ENCODE measurements at places on chromosomes 11 and 22. TPM values are rescaled to one million over a fixed set of nuclear protein-coding genes. Genes with fewer than 3 reads are reported as not detected.

GRCh38 chr11:67051945-67052488 lies 4.6 kb upstream of the RHOD start:
- DNase-seq: no peak
- H3K4me3 ChIP-seq: no peak overlapping the region
- H3K36me3 ChIP-seq: no peaks in the 10 kb centered on the region
- no peak overlapping the region for H3K27ac ChIP-seq

- no peaks in the 10 kb centered on the region for H3K4me1 ChIP-seq
- H3K4me3 ChIP-seq: no peak overlapping the region
- DNase-seq: no peak
- peaks cover 34% of the 10 kb centered on the region for H3K27me3 ChIP-seq
- no peaks in the 10 kb centered on the region for H3K36me3 ChIP-seq
Observed at GRCh38 chr11:115123641-115124040, 380.6 kb downstream of the CADM1 start.

DNA sequence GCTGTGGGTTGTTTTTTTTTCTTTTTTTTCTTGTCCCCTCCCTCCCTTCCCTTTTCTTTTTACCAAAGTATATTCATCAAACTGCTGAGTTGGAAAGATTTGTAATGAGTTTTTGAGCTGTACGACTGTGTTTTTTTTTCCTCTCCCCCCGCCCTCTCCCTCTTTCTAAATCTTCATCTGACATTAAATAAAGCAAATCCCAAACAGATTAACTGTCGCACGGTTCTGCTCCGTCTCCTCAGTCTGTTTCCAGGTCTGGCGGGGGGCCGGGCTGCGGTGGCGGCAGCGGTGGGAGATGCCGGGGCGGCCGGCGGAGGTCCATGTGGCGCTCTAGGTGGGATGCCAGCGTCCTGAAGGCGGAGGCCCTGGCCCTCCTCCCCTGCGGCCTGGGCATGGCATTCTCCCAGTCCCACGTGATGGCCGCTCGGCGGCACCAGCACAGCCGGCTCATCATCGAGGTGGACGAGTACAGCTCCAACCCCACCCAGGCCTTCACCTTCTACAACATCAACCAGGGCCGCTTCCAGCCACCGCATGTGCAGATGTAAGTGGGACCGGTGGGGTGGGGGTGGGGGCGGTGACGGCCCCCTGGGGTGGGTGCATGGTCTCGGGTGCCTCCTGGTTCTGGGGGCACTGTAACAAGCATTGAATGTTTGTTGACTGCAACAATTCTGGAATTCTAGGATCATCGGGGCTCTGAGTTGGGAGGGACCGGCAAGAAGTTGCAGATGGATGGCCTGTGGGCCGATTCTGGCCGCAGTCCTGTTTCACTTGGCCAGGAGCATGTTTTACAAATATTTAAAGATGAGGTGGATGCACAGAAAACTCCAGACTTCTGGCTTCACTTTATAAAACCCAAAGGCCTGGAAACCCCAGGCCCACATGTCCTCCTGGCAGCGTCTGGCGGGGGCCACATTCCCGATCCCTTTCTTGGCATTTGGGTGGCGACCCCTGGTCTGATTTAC lies 13.1 kb downstream of the MPPED1 start:
- no peak for DNase-seq
- H3K36me3 ChIP-seq: no peaks in the 10 kb centered on the region
- H3K4me1 ChIP-seq: no peaks in the 10 kb centered on the region
- H3K27me3 ChIP-seq: peaks cover 99% of the 10 kb centered on the region
- no peak overlapping the region for H3K27ac ChIP-seq

Gene PANX2
- total RNA-seq: 51.7 TPM

DNA sequence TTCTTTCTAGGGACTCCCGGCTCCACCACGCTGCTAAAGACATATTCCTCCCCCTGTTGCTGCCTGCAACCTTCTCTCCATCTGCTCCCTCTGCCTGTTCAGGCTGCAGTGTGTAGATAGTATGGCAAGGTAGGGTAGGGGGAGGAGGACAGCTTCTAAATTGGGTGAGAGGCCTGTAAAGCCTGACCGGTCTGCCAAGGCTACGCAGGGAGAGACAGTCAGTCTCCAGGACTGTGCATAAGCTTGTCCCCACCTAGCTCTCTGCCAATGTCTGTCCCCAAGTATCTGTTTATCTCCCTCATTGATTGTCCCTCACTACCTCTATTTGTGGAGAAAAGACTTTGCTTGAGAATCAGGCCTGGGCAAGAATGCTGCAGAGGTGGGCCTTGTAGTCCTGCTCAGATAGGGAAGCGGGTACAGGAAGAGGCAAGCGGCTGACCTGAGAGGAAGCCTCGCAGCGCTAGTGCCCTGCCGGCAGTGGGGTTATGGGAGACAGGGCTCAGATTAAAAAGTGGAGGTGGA lies 871 bp upstream of the SEZ6L start:
- no peaks in the 10 kb centered on the region for H3K36me3 ChIP-seq
- no peaks in the 10 kb centered on the region for H3K4me1 ChIP-seq
- no peak overlapping the region for H3K27ac ChIP-seq
- peaks cover 28% of the 10 kb centered on the region for H3K27me3 ChIP-seq

Gene INPP5J
- total RNA-seq: 1.7 TPM

GRCh38 chr22:32494971-32495370 lies 20.4 kb downstream of the FBXO7 start:
- peaks cover 58% of the 10 kb centered on the region for H3K36me3 ChIP-seq
- no peaks in the 10 kb centered on the region for H3K4me1 ChIP-seq
- DNase-seq: no peak
- no peak overlapping the region for H3K4me3 ChIP-seq

GRCh38 chr11:117538263-117539135 lies 210.8 kb downstream of the CEP164 start:
- H3K27ac ChIP-seq: no peak overlapping the region
- no peak for DNase-seq
- H3K4me1 ChIP-seq: no peaks in the 10 kb centered on the region

GRCh38 chr11:60360621-60361020 lies 17.7 kb upstream of the MS4A7 start:
- no peak overlapping the region for H3K27ac ChIP-seq
- H3K4me3 ChIP-seq: no peak overlapping the region
- no peaks in the 10 kb centered on the region for H3K4me1 ChIP-seq
- no peak for DNase-seq
- no peaks in the 10 kb centered on the region for H3K36me3 ChIP-seq

Gene NRIP3
- total RNA-seq: 1.1 TPM

- peaks cover 16% of the 10 kb centered on the region for H3K4me1 ChIP-seq
- no peak overlapping the region for H3K27ac ChIP-seq
- H3K4me3 ChIP-seq: no peak overlapping the region
- no peak for DNase-seq
- H3K27me3 ChIP-seq: no peaks in the 10 kb centered on the region
Observed at GRCh38 chr11:95138448-95138847, 48.8 kb downstream of the ENDOD1 start.

- peaks cover 21% of the 10 kb centered on the region for H3K36me3 ChIP-seq
- no peaks in the 10 kb centered on the region for H3K27me3 ChIP-seq
- H3K27ac ChIP-seq: no peak overlapping the region
- H3K4me1 ChIP-seq: peaks cover 9% of the 10 kb centered on the region
Observed at GRCh38 chr22:42086051-42086450, 4.5 kb downstream of the NDUFA6 start.

Gene OR5A1
- not detected for total RNA-seq

DNA sequence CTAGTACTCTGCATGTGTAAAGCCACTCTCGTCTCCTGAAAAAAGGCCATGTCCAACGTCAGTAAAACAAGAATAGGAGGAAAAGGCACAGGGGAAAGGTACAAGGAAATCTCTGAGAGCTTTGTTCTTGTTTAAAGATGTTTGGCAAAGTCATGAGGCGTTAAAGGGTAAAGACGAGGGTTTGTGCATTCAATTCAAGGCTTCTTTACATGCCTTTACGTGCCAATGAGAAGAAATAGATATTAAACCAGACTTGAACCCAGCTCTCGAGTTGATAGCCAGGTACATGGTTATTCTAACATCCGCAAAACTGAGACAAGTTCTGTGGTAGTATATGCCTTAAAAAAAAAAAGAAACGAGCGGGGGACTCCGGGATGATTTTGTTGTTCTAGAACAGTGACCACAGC lies 704 bp upstream of the CFL1 start:
- H3K36me3 ChIP-seq: peaks cover 37% of the 10 kb centered on the region
- H3K27me3 ChIP-seq: no peaks in the 10 kb centered on the region
- peak overlapping the region; percentile 96 for H3K4me3 ChIP-seq
- H3K4me1 ChIP-seq: peaks cover 21% of the 10 kb centered on the region
- H3K27ac ChIP-seq: peak overlapping the region; percentile 45
- DNase-seq: no peak

GRCh38 chr11:11293798-11294550 lies 59.1 kb downstream of the CSNK2A3 start:
- DNase-seq: no peak
- H3K4me3 ChIP-seq: no peak overlapping the region
- no peaks in the 10 kb centered on the region for H3K4me1 ChIP-seq
- no peak overlapping the region for H3K27ac ChIP-seq

Gene KRTAP5-1
- not detected for total RNA-seq

GRCh38 chr22:28798810-28799605 lies 1.4 kb downstream of the XBP1 start:
- H3K4me3 ChIP-seq: peak overlapping the region; percentile 99
- H3K4me1 ChIP-seq: peaks cover 39% of the 10 kb centered on the region
- peak overlapping the region; percentile 99 for H3K27ac ChIP-seq
- no peaks in the 10 kb centered on the region for H3K27me3 ChIP-seq
- H3K36me3 ChIP-seq: peaks cover 56% of the 10 kb centered on the region

GRCh38 chr11:14423633-14424032 lies 64.7 kb upstream of the RRAS2 start:
- H3K36me3 ChIP-seq: no peaks in the 10 kb centered on the region
- peaks cover 41% of the 10 kb centered on the region for H3K4me1 ChIP-seq
- peak overlapping the region; percentile 85 for H3K27ac ChIP-seq
- no peaks in the 10 kb centered on the region for H3K27me3 ChIP-seq
- no peak overlapping the region for H3K4me3 ChIP-seq
- DNase-seq: no peak

- no peak overlapping the region for H3K27ac ChIP-seq
- H3K27me3 ChIP-seq: no peaks in the 10 kb centered on the region
- H3K36me3 ChIP-seq: no peaks in the 10 kb centered on the region
- H3K4me3 ChIP-seq: no peak overlapping the region
Observed at GRCh38 chr11:520428-521176, 13.6 kb upstream of the RNH1 start.

- H3K27me3 ChIP-seq: no peaks in the 10 kb centered on the region
- H3K27ac ChIP-seq: no peak overlapping the region
- no peak for DNase-seq
- H3K4me1 ChIP-seq: peaks cover 11% of the 10 kb centered on the region
Observed at GRCh38 chr11:102967497-102967896, 12.0 kb upstream of the MMP13 start.

- no peak for DNase-seq
- peaks cover 9% of the 10 kb centered on the region for H3K4me1 ChIP-seq
- H3K36me3 ChIP-seq: no peaks in the 10 kb centered on the region
- H3K27ac ChIP-seq: no peak overlapping the region
- H3K4me3 ChIP-seq: peak overlapping the region; percentile 62
Observed at GRCh38 chr11:235609-235996, 539 bp downstream of the SIRT3 start.

Gene FADS2
- 514 TPM for total RNA-seq

Gene KREMEN1
- 6.1 TPM for total RNA-seq

GRCh38 chr11:65113839-65114238 lies 2.2 kb downstream of the TM7SF2 start:
- H3K27me3 ChIP-seq: no peaks in the 10 kb centered on the region
- no peak overlapping the region for H3K27ac ChIP-seq
- H3K4me1 ChIP-seq: peaks cover 37% of the 10 kb centered on the region
- H3K4me3 ChIP-seq: no peak overlapping the region

Gene TMEM25
- total RNA-seq: 14.1 TPM

- peaks cover 13% of the 10 kb centered on the region for H3K4me1 ChIP-seq
- no peak for DNase-seq
- no peak overlapping the region for H3K27ac ChIP-seq
- peaks cover 15% of the 10 kb centered on the region for H3K36me3 ChIP-seq
- H3K27me3 ChIP-seq: no peaks in the 10 kb centered on the region
- no peak overlapping the region for H3K4me3 ChIP-seq
Observed at GRCh38 chr11:118227865-118228785, 3.3 kb upstream of the JAML start.

Gene RASL10A
- total RNA-seq: not detected

Gene NEU3
- total RNA-seq: 9.9 TPM

DNA sequence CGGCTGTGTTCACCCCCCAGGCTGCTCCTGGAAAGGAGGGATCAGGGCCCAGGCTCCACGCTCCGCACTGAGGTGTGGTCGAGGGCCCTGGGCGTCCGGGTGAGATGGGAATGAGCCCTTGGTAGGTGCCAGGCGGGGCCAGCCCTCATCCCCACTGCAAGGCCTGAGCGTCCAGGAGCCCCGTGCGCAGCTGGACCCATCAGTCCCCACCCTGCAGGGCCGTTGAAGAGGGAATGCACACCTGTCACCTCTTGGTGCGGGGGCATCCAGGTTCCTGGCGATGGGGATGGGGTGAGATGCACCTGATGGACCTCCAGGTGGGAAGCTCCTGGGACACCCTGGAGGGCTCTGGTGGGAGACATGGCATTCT lies 72.2 kb downstream of the KCNQ1 start:
- no peak overlapping the region for H3K27ac ChIP-seq
- no peaks in the 10 kb centered on the region for H3K36me3 ChIP-seq
- no peak overlapping the region for H3K4me3 ChIP-seq
- H3K27me3 ChIP-seq: peaks cover 48% of the 10 kb centered on the region

Gene OR51B4
- total RNA-seq: not detected

DNA sequence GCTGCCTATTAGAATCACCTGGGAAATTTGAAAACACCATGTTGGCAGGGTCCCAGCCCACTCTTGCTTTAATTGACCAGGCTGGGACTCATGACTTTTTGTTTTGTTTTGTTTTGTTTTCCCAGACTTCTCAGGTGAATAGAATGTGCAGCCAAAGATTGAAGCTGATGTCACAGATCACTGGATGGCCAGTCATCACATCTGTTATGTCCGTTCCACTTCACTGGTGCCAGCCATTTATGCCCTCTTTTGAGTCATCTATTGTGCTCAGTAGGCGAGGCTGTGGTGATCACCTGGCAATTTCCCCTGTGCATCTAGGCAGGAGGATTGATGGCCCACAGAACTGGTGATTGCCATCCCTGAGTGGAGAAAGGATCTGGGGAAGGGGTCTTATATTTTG lies 297.3 kb downstream of the INSC start:
- DNase-seq: no peak
- H3K36me3 ChIP-seq: no peaks in the 10 kb centered on the region
- no peak overlapping the region for H3K4me3 ChIP-seq
- H3K4me1 ChIP-seq: no peaks in the 10 kb centered on the region
- H3K27ac ChIP-seq: no peak overlapping the region
- H3K27me3 ChIP-seq: no peaks in the 10 kb centered on the region

Gene CDC45
- 27.5 TPM for total RNA-seq

GRCh38 chr11:124663861-124664260 lies 9.7 kb downstream of the SIAE start:
- H3K4me3 ChIP-seq: no peak overlapping the region
- H3K4me1 ChIP-seq: no peaks in the 10 kb centered on the region
- no peaks in the 10 kb centered on the region for H3K36me3 ChIP-seq
- no peaks in the 10 kb centered on the region for H3K27me3 ChIP-seq

Data from PC-9 (cell line).